ENCODE measurements at places on chromosomes 3 and 15.

- DNase-seq = no peak
Measured at GRCh38 chr15:92400573-92400972, 6.9 kb downstream of the ST8SIA2 start.

- DNase-seq = peak; percentile 89
Measured at GRCh38 chr3:45123030-45123429, 23.1 kb downstream of the CDCP1 start.

GRCh38 chr15:77609558-77609957, 23.2 kb downstream of the LINGO1 start:
- DNase-seq = no peak

DNA sequence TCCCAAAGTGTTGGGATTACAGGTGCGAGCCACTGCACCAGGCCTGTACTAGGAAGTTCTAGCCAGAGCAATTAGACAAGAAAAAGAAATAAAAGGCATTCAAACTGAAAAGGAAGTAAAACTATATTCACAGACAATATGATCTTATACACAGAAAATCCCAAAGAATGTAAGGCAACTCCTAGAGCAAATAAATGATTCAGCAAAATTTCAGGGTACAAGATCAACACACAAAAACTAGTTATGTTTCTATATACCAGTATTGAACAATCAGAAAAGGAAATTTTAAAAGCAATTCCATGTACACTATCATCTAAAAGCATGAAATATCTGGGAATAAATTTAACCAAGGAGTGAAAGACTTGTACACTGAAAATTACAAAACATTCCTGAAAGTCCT, 180.6 kb downstream of the PDE8A start:
- DNase-seq = no peak

- no peak for DNase-seq
Measured at GRCh38 chr15:95946241-95946640, 384.3 kb upstream of the NR2F2 start.

DNA sequence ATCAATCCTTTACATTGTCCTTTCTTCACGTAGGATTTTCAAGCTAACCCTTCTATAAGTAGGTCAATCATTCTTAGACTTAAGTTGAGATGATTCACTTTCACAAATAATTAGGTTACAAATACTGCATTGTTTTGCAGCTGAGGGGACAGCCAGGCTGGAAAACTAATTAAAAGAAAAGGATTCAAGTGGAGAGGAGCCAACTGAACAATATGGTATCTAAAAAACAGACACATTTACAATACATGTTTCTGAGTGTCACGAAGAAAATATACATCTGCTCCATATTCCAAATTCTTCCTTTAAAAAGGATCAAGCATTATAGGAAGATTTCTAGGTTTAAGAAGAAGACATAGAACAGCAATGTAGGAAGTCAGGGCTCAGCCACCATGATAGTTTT, 70.2 kb downstream of the PEAK1 start:
- DNase-seq = no peak

GRCh38 chr3:146102885-146103284, 58.1 kb downstream of the PLOD2 start:
- DNase-seq = no peak

DNA sequence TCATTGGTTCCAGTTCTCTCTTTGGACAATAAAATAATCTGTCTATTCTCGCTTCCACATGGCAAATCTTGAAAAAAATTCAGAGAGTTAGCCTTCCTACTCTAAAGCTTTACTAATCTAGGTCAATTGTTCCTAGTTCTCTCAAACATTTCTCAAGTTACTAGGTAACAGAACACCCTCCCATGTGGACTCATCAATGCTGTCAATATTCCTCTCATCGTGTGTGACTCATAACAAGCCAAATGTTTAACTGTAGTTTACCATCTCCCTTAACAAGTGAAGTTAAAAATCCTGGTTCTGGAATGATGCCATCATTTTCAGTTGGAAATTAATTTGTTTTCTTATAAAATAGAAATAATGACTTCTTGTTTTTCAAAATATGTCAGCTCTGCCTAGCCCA, 438.6 kb downstream of the ROBO1 start:
- no peak for DNase-seq

DNA sequence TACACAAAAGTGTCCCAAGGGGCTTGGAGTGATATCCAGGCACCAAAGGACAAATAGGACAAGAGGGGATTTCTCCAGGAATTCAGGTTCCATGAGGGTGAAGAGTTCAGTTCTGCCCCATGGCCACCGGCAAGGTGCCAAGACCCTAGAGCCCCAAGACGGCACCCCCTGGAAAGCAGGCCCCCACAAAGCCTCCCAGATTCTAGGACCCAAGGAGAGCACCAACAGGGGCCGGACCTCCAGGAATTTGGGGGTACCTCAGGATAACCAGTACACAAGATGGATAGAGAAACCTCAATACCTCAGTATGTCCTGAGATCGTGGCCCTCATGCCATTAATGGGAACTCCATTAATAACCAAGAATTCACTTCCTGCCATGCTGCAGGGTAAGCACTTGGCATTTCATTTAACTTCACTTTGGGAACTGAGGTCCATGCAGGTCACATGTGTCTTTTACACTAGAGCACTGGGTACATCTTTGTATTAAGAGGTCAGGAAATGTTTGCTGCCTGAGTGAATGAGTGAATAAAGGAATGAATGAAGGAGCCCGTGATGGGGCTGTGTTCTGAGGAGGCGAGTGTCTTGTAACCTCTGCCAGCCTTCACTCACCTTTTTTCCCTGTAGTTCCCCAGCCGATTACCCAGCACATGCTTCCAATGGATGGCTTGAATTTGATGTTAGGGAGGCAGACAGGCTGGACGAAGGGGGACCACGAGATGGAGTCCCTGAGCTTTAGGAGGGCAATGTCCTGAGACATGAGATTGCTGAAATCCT, 15.5 kb upstream of the PRSS50 start:
- DNase-seq = no peak

GRCh38 chr3:30695302-30696061, 89.1 kb downstream of the TGFBR2 start:
- DNase-seq = no peak

DNA sequence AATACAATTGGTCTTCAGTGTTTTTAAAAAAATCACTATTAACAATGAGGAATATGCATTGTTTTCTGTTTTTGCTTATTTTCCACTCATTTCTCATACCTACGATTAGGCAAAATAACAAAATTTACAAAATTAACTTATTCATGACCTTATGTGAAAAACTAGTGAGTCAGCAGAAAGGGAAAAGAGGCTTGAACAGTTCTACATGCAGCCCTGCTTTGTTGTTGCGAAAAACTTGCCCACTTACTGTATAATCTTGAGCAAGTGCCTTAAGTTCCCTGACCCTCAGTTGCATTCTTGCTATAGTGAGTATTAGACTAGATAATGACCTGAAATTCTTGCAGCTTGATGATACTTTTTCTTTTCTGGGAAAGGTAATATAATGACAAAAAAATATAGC, 551.1 kb upstream of the BCHE start:
- DNase-seq = no peak

DNA sequence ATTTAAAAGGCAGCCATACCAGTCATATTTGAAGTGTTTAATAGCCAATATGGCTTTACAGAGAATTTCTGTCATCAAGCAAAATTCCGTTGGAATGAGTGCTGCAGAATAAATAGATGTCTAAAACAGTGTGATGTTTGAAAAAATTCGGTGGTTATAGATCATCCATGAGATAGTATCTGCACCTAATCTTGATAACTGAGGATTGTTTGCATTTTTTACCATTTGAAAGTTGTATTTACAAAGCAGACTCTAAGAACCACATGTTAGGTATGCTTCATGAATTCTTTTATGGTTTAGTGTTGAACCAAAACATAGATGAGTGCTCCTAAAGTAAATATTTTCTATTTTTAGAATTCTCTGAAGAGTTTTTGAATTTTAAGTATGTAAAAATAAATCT, 476.1 kb downstream of the NAALADL2 start:
- peak; percentile 49 for DNase-seq

DNA sequence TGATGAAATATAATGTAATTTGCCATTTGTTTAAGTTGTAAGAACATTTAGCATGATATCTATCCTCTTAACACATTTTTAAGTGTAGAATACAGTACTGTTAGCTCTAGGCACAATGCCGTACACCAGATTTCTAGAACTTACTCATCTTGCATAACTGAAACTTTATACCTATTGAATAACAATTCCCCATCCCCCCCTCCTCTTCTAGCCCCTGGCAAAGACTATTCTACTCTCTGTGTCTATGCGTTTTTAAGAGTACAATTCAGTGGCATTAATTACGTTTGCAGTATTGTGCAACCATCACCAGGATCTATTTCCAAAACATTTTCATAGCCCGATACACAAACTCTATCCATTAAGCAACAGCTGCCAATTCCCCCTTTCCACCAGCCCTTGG, 261.7 kb downstream of the PLOD2 start:
- DNase-seq = no peak

DNA sequence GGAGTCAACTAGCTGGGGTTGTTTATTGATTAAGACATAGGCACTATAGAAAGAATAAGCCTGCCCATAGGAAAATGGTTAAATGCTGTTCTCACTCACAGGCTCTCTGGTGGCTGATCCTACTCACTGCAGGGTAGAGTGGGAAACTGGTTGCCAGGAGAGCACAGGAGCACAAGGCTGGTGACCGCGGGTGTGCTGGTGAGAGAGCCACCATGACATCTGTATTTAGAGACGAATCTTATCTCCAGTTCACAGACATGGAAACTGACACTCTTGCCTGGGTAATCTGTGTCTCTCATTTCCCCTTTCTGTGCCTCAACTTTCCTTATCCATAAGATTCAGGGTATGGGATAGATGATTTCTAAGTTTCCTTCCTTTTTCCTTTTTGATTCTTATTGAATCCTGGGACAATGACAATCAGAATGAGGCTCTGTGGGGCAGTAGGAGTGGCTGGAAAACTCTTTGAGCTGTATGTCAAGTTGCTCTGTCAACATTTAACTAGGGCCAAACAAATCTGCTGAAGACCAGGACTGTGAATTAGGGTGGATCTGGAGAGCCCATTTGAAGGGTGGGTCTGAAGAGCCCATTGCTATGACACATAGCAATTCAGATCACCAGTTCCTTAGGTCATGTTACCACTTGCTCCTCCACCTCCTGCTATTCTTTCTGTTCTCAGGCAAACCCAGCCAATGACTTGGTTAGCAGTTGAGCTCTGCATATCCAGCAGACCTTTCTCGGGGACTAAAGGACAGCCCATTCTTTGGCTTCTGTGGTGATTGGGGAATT, 286.1 kb upstream of the TBL1XR1 start:
- no peak for DNase-seq

GRCh38 chr3:72116226-72116625, 331.3 kb upstream of the PROK2 start:
- no peak for DNase-seq

- no peak for DNase-seq
Measured at GRCh38 chr3:65362688-65363087, 674.9 kb upstream of the ADAMTS9 start.

- no peak for DNase-seq
Measured at GRCh38 chr3:24242012-24242698, 252.5 kb downstream of the THRB start.

GRCh38 chr3:148863297-148863696, 1.8 kb upstream of the CPA3 start:
- no peak for DNase-seq

- DNase-seq = no peak
Measured at GRCh38 chr15:34799149-34800101, 4.1 kb upstream of the ACTC1 start.

- no peak for DNase-seq
Measured at GRCh38 chr3:126307591-126308393, 49.4 kb downstream of the KLF15 start.

DNA sequence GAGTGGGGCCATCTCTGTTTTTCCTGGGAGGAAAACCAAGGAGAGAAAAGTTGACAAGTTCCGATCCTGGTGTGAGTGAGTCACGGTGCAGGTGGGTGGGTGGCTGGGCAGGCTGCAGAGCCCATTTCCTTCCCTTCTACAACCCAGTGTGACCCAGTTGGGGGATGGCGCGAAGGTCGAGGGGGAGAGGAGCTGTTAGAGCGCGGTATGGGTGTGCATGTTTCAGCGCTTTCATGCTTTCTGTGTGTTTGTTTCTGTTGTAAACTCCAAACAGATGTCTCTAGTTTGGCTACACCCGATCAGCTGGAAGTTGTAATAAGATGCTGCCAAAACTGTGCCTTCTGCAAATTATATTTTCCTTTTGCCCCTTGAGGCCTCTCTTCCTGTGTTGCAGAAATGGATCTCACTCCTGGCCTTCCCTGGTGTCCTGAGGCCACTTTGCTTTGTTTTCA, 3.8 kb downstream of the FAM43A start:
- DNase-seq = no peak

- DNase-seq = peak; percentile 79
Measured at GRCh38 chr3:193872265-193872753, 263.6 kb upstream of the HES1 start.

GRCh38 chr3:13501521-13501920, 21.4 kb downstream of the HDAC11 start:
- DNase-seq = no peak

DNA sequence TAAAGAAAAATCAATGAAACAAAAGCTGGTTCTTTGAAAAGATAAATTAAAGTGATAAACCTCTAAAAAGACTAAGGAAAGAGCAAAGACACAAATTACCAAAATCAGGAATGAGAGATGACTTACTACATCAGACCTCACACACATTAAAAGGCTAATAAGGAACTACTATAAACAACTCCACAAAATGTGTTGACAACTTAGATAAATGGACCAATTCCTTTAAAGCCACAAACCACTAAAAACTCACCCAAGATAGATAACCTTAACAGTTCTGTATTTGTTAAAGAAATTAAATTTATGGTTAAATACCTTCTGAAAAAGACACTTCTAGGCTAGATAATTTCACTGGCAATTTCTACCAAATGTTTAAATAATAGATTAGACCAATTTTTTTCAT, 170.4 kb downstream of the SMAD6 start:
- no peak for DNase-seq

DNA sequence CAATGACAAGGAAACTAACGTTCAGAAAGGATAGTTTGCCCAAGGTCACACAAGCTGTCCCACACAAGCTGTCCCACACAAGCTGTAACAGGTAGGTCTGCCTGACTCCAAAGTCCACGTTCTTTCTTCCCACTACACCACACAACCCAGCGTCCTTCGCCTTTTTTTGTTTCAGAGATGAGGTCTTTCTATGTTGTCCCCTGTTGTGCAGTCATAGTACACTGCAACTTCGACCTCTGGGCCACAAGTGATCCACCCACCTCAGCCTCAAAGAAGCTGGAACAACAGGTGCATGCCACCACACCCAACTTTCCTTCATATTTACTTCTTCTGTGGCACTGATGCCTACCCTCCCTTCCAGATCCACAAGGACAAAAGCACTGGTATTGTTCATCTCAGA, 21.4 kb downstream of the MB21D2 start:
- DNase-seq = no peak

- no peak for DNase-seq
Measured at GRCh38 chr3:127136024-127136600, 56.8 kb upstream of the PRR23E start.

DNA sequence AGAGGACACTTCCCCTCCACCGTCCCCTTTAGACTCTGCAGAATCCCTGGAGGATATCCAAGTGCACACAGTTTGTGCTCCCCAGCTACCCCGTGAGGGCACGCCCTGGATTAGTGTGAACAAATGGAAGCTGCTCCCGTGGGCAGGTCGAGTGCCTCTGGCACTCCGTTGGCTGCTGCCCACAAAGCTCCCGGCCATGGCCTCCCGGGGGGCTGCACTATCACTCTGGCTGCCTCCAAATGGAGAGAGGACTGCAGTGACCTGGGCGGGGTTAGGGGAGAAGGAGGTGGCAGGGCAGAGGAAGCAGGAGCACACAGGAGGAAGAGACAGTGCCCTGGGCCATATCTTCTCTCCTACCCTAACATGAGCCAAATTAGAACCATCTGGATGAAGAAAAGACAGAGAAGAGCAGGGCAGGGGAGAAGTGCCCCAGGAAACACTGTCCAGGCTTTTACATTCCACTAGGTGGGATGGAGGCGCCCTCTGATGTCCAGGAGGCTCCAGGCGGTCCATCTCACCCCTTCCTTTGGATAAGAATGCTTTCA, 29.4 kb upstream of the ACAD9 start:
- DNase-seq = no peak
